ENCODE measurements at places on chromosomes 4 and X.

GRCh38 chr4:159273141-159273438 lies 170.2 kb downstream of the RAPGEF2 start:
- DNase-seq = no peak

DNA sequence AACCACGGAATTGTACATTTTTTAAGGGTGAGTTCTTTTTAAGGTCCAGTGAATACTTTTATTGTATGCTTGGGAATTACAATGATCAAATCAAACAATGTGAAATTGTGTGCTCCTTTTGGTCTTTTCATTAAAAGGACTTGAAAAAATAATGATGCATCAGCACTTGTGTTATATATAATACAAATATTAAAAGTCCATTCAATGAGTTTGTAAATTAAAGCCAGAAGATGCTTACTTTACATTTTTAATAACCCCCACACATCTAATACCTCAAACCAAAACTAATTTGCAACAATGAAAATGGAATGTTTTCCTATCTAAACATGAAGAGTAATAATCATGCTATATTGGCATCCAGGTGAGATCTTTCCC lies 369.8 kb upstream of the LCORL start:
- DNase-seq = no peak

GRCh38 chrX:18577400-18577799 lies 94.5 kb downstream of the RS1 start:
- DNase-seq = no peak

GRCh38 chrX:26670521-26670920 lies 454.6 kb downstream of the MAGEB5 start:
- DNase-seq = no peak

- no peak for DNase-seq
These were observed 1.5 kb upstream of the TMA16 start for GRCh38 chr4:163492951-163493504.

GRCh38 chrX:124208660-124209059 lies 123.8 kb upstream of the TEX13D start:
- no peak for DNase-seq

- DNase-seq = no peak
These were observed 54.6 kb downstream of the PTCHD1 start for GRCh38 chrX:23389196-23389792.
